ENCODE measurements at places on chromosomes 3 and 15.

GRCh38 chr3:178392511-178392926, 143.7 kb upstream of the KCNMB2 start:
- DNase-seq = no peak

GRCh38 chr15:67534360-67534759, 8.1 kb upstream of the MAP2K5 start:
- DNase-seq = no peak

- DNase-seq = no peak
Measured at GRCh38 chr3:56389183-56389830, 79.0 kb downstream of the ERC2 start.

- no peak for DNase-seq
Measured at GRCh38 chr3:193899001-193899400, 236.9 kb upstream of the HES1 start.

- DNase-seq = no peak
Measured at GRCh38 chr3:149781211-149781610, 11.1 kb downstream of the ANKUB1 start.

DNA sequence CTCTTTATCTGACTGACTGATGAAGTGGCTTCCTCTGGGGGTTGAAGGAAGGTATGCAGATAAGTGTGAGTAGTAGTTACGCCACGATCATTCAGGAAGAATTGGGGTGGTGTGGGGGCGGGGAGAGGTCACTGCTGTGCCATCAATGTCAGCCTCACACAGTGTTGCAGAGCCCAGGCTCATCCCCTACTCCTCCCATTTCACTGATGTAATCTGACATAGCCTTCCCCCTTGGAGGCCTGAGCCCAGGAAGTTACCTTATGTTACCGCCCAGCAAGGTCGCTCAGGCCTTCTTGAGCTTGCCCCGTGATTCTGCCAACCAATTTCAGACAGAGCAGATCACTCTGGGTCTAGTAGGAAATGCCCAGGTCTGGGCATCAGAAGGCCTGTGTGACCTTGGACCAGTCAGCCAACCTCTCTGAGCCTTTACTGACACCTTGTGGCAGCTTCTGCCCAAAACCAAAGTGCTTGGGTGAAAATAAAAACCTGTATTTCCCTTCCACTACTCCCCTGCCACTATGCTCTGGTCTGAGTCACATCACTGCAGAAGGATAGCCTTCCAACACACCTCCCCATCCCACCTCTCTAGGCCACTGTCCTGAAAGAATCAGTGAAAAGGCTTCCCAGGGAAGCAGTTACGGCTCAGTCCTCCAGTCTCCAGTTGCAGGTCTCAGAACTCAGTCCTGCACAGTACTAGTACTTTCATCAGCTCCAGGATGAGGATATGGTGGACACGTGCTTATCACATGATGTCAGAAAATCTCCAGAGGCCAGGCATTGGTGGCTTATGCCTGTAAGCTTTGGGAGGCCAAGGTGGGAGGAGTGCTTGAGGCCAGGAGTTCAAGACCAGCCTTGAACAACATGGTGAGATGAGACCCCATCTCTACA, 28.1 kb upstream of the INSYN1 start:
- no peak for DNase-seq

All from right renal cortex interstitium (tissue), 3 donors.